HEK293T (cell line): ENCODE measurements at places on chromosomes 16 and 17.
A peak's percentile ranks its signal among the peaks of the same experiment; 100 is the strongest.

GRCh38 chr17:61487161-61487988 is 35.2 kb downstream of the TBX4 start:
- DNase-seq: no peak

- no peak for DNase-seq
These were observed 84.7 kb downstream of the VAT1L start for GRCh38 chr16:77873066-77873465.

- peak; percentile 80 for DNase-seq
These were observed 18.8 kb downstream of the ALOX15B start for GRCh38 chr17:8057691-8058114.

DNA sequence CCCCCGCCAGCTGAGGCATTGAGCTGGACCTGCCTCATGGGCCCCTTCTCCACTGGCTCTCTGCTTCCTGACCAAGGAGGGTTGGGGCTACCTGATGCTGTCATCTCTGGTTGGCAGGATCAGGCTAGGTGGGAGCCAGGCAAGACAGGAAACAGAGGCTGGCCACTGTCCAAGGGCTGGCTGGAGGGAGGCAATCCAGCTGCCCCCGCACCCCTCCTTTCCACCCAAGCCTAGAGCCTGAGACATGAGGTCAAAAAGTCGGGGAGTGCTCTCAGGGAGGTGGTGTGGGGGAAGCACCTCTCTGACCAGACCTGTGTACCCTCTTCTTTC is 14.5 kb downstream of the NGFR start:
- DNase-seq: no peak

- DNase-seq: no peak
These were observed 452.7 kb downstream of the TMEM114 start for GRCh38 chr16:8137606-8138005.
